ENCODE measurements at places on chromosomes 4 and X. TPM values are rescaled to one million over a fixed set of nuclear protein-coding genes. Genes with fewer than 3 reads are reported as not detected.

The ALAS2 gene
- not detected for total RNA-seq

The PAGE5 gene
- not detected for total RNA-seq

The FAM53A gene
- 3.7 TPM for total RNA-seq

The PPM1K gene
- total RNA-seq: 18.0 TPM

The CT47B1 gene
- total RNA-seq: not detected

The PCDH19 gene
- total RNA-seq: 0.85 TPM

The EGFL6 gene
- 0.24 TPM for total RNA-seq

The DAPP1 gene
- total RNA-seq: not detected

The TMPRSS11B gene
- not detected for total RNA-seq

The CHIC1 gene
- total RNA-seq: 12.3 TPM

The ENAM gene
- under 0.01 TPM for total RNA-seq

The PLAC1 gene
- total RNA-seq: not detected

The TAF7L gene
- total RNA-seq: 0.16 TPM

The SGMS2 gene
- total RNA-seq: 240 TPM

The CCDC149 gene
- 19.7 TPM for total RNA-seq

The GAGE12E gene
- not detected for total RNA-seq

The APELA gene
- 2.9 TPM for total RNA-seq

The ZNF157 gene
- total RNA-seq: not detected

The GUCY1B1 gene
- total RNA-seq: 5.5 TPM

The KIF4A gene
- total RNA-seq: 2.3 TPM

The TCEANC gene
- 3.5 TPM for total RNA-seq

The SSX4 gene
- total RNA-seq: not detected

The NPFFR2 gene
- total RNA-seq: not detected

The BST1 gene
- total RNA-seq: 10.2 TPM

The ADH1A gene
- not detected for total RNA-seq

The TSPAN6 gene
- 23.7 TPM for total RNA-seq

The STARD8 gene
- 8.0 TPM for total RNA-seq

The MAP7D2 gene
- total RNA-seq: 0.16 TPM

The CRLF2 gene
- not detected for total RNA-seq

The TMEM144 gene
- 2.6 TPM for total RNA-seq
